ENCODE measurements at places on chromosomes 6 and 20. TPM values are rescaled to one million over a fixed set of nuclear protein-coding genes. Genes with fewer than 3 reads are reported as not detected.

DNA sequence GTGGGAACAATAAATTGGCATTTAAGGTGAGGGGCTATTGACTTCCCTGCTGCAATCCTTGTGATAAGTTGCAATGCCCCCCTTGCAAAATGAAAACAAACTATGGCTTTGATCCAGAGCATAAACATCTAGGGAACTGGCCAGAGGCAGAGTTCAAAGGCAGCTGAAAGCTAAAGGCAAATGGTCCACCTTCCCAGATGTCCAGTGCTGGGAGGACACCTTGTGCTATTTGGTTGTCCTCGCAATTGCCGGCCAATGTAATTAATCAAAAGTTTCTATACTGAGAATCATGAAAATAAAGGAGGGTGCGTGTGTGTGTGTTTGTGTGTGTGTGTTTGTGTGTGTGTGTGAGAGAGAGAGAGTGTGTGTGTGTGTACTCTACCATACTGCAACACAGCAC lies 337.4 kb downstream of the CBLN4 start:
- no peaks in the 10 kb centered on the region for H3K36me3 ChIP-seq
- H3K27ac ChIP-seq = no peak overlapping the region
- no peak overlapping the region for H3K4me3 ChIP-seq

GRCh38 chr20:47088335-47088734 lies 193.7 kb downstream of the EYA2 start:
- H3K27me3 ChIP-seq = no peaks in the 10 kb centered on the region
- no peak overlapping the region for H3K4me3 ChIP-seq
- DNase-seq = no peak
- H3K36me3 ChIP-seq = no peaks in the 10 kb centered on the region
- H3K4me1 ChIP-seq = peaks cover 12% of the 10 kb centered on the region
- H3K27ac ChIP-seq = no peak overlapping the region

GRCh38 chr20:25321262-25321831 lies 69.3 kb downstream of the ABHD12 start:
- no peaks in the 10 kb centered on the region for H3K36me3 ChIP-seq
- no peaks in the 10 kb centered on the region for H3K4me1 ChIP-seq
- H3K27ac ChIP-seq = no peak overlapping the region
- no peak for DNase-seq

GRCh38 chr6:90413867-90414266 lies 117.2 kb upstream of the BACH2 start:
- H3K4me3 ChIP-seq = peak overlapping the region; percentile 33
- H3K4me1 ChIP-seq = peaks cover 19% of the 10 kb centered on the region
- DNase-seq = peak; percentile 84
- H3K36me3 ChIP-seq = no peaks in the 10 kb centered on the region
- no peaks in the 10 kb centered on the region for H3K27me3 ChIP-seq
- no peak overlapping the region for H3K27ac ChIP-seq

DNA sequence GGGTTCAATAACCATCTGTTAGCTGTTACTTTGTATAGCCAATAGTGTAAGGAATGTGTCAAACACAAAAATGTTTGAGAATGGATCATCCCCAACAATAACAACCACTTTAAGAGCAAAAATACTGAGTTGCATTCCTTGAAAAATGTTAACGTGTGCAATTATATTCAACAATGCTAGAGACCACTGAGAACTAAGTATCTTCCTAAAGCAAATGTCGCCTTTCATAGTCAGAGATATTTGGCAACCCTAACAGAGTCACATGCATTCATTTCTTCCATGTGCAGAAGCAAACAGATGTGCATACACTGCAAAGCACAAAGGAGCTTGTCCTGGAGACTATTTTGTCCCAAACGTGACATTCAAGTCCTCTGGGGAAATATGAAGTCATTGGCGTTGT lies 448.6 kb downstream of the GJA1 start:
- peaks cover 7% of the 10 kb centered on the region for H3K4me1 ChIP-seq
- no peak for DNase-seq
- no peaks in the 10 kb centered on the region for H3K27me3 ChIP-seq
- H3K27ac ChIP-seq = no peak overlapping the region

- DNase-seq = no peak
- no peak overlapping the region for H3K27ac ChIP-seq
- H3K4me3 ChIP-seq = no peak overlapping the region
- no peaks in the 10 kb centered on the region for H3K4me1 ChIP-seq
- H3K27me3 ChIP-seq = no peaks in the 10 kb centered on the region
- no peaks in the 10 kb centered on the region for H3K36me3 ChIP-seq
Observed at GRCh38 chr20:46800409-46800804, 91.0 kb downstream of the SLC2A10 start.

The PTK6 gene
- total RNA-seq = not detected

The AKAP12 gene
- 60.8 TPM for total RNA-seq

The SNAP91 gene
- total RNA-seq = 3.4 TPM

Measured in neural progenitor cell (in vitro differentiated cells).